ENCODE measurements at places on chromosomes 1 and 21. TPM values are rescaled to one million over a fixed set of nuclear protein-coding genes. Genes with fewer than 3 reads are reported as not detected.

GPR157 gene
- total RNA-seq = 8.3 TPM

FCRL5 gene
- total RNA-seq = 0.05 TPM

PLXNA2 gene
- total RNA-seq = 9.3 TPM

CLDN8 gene
- not detected for total RNA-seq

HRNR gene
- not detected for total RNA-seq

IGSF5 gene
- total RNA-seq = not detected

Data from left lobe of liver (tissue), 2 donors.